ENCODE measurements at places on chromosomes 2 and 18.

DNA sequence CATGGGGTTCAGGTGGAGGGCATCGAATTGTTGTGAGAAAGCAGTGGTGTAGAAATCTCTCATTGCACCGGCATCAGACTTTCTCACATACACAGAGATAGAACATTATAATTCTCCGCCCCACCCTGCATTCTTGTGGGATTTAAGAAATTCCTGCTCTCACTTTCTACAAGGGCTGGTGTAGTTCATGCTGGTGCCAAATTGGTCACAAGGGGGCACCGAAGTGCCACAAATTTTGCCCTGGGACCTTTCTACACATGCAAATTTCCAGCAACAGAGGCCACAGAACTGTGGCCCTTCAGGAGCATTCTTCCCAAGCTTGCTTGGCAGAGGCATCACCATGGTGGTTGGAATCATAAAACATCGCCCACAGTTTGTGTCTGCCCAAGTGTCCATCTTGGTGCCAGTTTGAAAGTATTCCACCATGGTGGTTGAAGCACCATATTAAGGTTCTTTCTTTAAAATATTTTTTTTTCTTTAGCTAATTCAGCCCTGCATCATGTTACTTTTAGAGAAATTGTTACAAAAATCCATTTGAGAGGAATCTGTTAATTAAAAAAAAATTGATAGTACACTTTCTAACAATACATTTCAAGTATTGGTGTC is 521.2 kb upstream of the FANCL start:
- DNase-seq: peak; percentile 4

- no peak for DNase-seq
Measured at GRCh38 chr2:231715988-231716616, 7.8 kb downstream of the PTMA start.

DNA sequence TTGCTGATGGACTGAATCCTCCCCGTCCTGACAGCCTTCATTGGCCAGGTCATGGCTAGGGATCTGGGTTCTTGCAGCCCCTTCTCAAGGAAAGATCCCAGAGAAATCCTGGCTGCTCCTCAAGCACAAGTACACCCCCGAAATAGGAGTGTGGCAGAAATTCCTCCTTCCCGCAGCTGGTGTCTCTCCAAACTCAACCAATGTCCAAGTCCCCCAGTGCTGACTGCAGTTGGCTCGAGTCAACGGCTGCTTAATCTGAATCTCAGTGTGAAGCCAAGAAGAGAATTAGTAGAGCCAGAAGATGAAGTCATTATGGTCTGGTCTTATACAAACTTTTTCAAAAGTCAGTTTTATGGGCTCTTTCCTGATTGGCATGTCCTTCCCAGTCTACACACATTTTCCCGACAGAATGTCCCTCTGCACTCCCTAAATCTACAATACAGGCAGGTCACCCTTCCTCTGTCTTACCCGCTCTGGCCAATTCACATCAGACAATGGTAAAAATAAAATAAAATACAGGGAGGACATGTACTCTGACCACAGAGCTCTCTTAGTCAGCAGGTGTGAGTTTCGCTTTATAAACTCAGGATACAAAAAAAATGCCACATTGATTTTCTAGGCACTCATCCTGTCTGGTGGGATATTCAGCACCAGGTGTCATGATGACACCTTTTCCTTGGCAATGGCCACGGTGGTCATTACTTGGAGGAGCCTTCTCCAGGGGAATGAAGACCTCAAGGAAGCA is 76.9 kb upstream of the PAPOLG start:
- DNase-seq: no peak

DNA sequence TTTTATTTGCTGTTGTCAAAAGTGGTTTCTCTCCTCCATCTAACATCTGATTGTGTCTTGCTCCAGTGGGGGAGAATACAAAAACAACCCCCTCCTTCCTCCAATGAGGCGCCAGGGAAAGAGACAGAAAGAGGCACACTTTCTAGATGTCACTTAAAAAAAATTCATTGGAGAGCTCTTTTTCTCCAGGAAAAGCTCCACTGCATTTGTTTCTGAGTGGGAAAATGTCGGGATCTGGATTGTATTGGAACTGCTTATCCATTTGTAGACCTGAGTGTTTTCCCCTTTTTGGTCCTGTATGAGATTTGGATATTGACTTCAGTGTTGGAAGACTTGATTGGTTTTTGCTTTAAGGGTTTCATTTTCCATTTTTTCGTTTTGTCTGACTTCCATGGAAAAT is 995 bp downstream of the MBD5 start:
- DNase-seq: no peak

- no peak for DNase-seq
Measured at GRCh38 chr18:30920757-30921156, 121.8 kb downstream of the DSC3 start.

GRCh38 chr2:22753476-22753875 is 631.5 kb upstream of the KLHL29 start:
- DNase-seq: no peak

GRCh38 chr2:160270571-160271113 is 70.6 kb upstream of the ITGB6 start:
- DNase-seq: no peak

DNA sequence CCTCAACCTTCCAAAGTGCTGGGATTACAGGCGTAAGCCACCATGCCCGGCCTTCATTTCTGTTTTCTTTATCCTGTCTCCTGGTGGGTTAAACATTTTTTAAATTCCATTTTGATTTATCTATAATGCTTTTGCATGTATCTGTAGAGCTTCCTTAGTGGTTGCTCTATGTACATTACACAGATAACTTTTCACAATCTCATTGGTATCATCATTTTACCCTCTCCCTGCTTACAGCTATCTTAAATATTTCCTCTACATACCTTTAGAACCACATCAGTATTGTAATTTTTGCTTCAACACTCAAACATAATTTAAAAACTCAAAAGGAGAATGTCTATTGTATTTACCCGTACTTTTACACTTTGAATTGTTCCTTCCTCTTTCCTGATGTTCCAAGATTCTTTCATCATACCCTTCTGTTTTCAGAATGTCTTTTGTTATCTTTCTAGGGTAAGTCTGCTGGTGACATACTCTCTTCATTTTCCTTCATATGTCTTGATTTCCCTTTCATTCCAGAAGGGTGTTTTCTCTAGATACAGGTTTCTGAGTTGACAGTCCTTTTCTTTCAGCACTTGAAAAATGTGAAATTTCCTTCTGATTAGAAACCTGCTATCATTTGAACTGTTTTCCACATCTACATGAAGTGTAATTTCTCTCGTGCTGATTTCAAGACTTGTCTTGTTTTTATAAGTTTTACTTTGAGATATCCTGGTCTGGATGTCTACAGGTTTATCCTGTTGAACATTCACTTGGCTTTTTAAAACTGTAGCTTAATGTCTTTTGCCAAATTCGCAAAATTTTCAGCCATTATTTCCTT is 21.9 kb downstream of the PPP3R1 start:
- DNase-seq: no peak

GRCh38 chr2:23684395-23685176 is 242.3 kb downstream of the ATAD2B start:
- no peak for DNase-seq

- DNase-seq: no peak
Measured at GRCh38 chr18:55283309-55283708, 304.7 kb downstream of the TCF4 start.

DNA sequence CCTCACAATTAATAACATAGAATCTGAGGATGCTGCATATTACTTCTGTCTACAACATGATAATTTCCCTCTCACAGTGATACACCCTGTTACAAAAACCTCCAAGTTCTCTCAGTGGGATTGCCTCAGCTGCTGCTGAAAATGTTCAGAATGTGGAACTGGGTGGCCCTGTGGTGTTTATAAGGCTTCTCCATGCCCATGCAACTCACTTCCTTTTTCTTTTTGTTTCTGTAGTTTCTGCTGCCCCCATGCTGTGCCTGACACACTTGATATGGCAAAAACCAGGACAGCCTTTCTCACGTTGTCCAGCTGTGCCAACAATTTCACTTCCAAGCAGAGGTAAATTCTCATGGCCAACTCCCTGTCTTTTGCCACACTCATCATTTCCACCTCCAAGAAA is 206.2 kb downstream of the RPIA start:
- no peak for DNase-seq

DNA sequence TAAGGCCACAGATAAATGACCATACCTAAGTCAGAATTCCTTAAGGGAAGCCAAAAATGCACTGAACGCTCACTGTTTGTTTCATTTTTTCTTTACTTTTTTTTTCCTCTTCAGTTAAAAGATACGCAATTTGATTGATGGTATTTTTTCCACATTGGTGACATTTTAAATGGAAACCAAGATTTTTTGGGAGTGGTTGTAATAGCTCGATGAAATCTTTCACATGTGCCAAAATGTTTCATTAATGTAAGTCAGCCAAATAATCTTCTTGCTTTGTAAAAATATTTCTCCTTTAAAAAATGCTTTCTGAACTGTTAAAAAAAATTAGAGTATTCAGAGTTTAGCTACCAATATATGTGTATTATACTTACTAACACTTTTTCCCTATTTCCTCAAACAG is 339.8 kb downstream of the ZEB2 start:
- no peak for DNase-seq

- peak; percentile 86 for DNase-seq
Measured at GRCh38 chr2:64646007-64646880, 7.5 kb downstream of the SERTAD2 start.

DNA sequence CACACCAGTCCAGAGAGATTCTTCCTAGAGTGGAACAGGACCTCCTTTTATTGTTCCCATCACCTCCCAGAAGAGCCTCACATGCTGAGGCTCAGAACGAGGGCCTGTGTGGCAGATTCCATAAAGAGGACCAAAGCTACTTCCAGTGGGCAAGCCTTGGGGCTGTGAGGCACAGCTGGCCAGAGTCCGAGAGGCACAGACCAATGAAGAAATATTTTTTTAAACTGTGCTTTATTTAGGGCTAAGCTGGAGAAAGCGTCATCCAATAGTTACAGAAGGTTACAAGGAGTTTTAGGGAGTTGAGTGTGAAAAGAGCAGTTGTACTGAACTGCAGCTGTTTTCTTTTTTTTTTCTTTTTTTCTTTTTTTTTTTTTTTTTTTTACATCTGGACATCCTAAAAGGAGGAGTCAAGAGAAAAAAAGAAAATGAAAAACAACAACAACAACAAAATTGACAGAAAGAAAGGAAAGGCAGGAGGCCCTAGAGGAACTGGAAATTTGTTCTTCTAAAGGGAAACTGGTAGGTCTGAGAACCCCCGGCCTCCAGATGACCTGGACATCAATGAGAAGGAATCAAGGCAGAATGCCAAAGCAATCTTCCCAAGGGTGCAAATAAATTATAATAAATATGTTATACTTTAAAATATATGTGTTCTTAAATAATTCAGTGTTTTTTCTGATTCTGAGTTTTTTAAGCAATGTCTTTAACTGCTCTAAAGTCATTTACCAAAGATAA is 322.6 kb downstream of the CELF4 start:
- DNase-seq: no peak

DNA sequence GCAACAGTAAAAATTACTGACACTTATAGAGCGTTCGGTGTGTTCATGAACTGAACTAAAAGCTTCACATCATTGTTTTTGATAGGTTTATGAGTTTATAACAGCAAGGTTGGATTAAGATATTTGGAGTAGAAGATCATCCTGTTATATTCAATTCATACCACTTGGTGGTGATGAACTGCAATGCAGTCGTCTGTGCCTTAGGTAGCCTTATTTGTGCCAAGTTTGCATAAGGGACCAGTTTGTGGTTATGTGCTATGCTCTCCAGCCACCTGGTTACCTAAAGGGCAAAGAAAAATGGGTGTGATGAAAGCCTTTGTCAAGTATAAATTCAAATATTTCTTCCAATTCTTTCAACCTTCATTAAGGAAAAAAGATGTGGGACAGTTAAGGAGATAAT is 150.9 kb upstream of the KCNH7 start:
- DNase-seq: no peak

DNA sequence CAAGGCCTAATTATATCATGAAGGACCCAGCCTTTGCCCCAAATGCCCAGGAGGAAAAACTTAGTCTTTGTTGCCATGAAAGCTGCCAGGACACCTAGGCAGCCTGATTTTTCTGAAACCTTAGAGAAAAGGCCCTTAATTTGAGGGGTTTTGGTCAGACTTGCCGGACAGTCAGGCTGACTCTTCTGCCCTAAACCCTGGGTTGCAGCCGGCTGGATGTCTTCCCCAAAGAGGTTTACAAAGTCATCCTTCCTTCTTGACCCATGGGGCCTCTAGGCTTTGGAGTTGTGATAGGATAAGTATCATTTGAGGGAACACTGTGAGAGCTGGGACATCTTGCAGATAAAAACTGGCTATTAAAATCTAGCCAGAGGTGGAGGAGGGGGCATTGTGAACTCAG is 2.4 kb upstream of the HOXD1 start:
- DNase-seq: no peak

DNA sequence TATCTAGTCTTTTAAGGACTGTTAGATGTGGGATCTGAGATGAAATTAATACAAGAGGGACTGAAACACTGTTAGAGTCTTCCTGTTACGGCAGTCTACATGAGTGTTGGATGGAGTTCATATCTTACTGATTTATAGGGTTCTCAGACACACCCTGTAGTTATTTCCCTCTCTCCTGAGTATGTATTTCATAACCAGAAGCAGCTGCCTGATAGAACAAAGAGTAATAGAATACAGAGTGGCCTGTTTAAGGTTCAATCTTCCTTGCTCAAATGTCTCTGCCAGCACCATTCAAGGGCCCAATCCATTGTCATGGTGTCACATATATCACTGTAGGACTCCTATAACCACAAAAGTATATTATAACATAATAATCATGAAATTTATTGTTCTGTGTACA is 1229.1 kb upstream of the ACVR2A start:
- DNase-seq: no peak

DNA sequence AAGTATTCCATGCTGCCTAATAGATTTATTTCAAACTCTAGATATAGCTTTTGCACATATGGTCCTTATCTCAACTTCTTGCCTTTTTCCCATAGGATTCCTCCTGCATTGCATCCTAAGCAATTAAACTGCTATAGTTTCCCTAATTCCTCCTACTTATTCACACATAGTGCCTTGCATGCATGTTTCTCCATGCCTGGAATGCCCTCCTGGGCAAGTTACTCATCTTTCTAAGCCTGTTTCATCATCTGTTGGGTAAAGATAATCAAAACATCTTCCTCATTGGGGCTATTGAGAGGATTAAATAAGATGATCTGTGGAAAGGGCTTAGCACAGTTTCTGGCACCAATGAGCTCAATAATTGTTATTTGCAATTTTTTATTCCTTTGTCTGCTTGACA is 726.5 kb downstream of the SLC4A3 start:
- DNase-seq: no peak

- no peak for DNase-seq
Measured at GRCh38 chr2:220847589-220847988, 724.5 kb downstream of the EPHA4 start.

DNA sequence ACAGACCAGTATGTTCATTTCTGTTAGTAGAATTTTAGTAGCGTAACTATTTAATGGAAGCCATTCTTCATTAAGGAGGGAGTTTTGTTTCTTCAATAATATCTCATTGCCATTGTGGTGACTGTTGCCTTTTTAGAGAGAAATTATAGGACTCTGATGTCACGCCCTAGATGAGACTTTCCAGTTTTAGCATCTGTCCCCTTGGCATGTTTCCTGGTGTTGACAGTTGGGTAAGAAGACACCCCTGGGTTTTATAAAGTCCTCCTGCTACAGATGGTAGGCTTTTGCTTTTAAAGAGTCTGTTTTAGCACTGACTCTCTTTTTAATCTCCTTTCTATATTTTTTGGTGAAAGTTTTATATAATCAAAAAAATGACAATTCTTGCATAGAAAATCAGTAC is 41.9 kb downstream of the KCNJ3 start:
- no peak for DNase-seq

GRCh38 chr2:206075113-206075512 is 10.9 kb downstream of the INO80D start:
- no peak for DNase-seq

All from CD4-positive, alpha-beta T cell treated with Interleukin-2 at 100 ng/mL for 4 hours (primary cell).